ENCODE measurements at places on chromosomes 5 and 9.

- no peak for DNase-seq
Measured at GRCh38 chr5:96733771-96734500, 71.8 kb downstream of the CAST start.

DNA sequence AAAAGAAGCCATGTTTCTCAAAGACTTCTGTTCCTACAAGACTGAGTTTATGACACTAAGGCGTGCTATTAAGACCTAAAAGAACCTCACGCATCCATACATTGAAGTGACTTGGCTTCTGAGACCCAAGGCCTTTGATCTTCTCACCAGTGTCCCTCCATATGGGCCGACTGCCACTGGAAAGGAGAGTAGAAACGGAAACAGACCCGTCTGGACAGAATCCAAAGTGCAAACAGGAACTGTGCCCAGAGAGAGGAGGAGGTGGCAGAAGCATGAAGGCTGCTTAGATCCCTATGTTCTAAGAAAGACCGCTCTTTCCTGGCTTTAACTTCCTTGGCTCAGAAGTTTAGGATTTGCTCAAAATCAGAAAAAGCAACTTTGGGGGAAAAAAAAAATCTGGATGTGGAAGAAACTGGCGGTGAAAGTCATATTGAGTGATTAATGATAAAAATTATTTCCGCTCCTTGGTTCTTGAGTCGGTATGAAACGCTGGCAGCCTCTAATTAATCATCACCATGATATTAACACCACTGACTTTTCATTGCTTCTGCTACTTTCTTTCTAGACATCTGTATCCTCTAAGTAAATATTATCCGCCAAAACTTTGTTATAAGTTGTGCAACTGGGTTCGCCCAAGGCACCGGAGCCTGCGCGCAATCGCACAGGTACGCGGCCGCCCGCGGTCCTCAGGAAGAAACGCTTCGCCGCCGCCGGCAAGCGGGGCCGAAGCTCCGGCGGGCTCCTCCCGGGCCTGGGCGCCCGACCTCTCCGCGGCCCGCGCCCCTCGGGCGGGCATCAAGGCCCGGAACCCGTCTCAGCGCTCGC, 726 bp downstream of the DAP start:
- peak; percentile 35 for DNase-seq

DNA sequence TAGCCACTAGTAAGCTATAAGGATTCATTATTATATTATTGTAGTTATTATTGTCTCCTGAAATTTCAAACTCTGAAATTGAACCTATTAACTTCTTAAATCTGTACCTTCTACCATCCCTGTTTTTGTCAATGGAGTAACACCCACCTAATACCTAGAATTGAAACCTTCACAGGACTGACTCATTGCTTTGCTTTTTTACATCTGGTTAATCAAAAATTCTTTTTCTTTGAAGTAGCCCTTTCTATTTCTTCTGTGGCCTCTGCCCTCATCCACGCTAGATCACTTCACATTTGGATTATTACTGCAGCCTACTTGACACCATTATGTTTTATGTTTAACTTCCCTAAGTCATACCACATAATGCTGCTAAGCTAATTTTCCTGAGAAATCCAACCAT, 35.6 kb downstream of the RBM27 start:
- DNase-seq, result no peak

DNA sequence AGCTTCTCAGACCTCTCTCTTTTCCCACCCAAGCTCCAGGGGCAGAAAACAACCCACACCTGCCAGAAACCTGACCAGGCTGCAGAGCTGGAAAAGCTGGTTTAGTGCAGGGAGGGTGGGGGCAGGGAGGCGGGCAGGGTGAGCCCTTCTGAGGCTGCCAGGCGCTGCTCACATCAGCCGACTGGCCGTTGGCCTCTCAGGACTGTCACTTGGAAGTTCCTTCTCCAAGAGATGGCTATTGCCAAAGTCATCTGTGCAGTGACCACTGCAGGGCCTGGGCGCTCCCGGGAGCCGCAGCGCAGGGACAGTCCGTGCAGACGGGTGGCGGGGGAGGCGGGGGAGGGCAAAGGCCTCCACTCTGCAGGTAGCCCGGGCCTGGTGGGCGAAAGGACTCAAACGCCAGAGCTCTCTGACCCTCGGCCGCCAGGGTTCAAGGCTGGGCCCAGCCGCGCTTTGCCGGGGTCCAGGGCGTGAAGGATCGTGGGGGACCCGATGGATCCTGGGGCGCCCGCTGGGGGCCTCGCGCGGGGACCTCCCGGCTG, 205.0 kb upstream of the IER5L start:
- no peak for DNase-seq

DNA sequence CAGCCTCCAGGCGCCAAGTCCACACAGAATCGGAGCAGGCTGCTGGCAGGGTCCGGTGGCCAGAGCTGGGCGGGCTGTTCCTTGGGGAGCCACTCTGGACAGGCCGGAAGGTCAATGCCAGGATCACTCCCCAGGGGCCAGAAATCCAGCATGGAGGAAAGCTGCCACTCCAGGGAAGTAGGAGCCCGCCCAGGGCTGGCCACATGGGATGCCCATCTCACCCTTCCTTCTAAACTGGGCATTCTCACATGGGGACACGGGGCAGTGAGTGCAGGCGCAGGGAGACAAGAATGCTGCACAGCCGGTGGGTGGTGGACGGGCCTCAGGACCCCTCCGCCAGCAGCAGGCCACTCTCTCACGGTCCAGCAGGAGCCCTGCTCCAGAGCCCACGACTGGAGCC, 58.2 kb downstream of the ADAMTS2 start:
- no peak for DNase-seq

DNA sequence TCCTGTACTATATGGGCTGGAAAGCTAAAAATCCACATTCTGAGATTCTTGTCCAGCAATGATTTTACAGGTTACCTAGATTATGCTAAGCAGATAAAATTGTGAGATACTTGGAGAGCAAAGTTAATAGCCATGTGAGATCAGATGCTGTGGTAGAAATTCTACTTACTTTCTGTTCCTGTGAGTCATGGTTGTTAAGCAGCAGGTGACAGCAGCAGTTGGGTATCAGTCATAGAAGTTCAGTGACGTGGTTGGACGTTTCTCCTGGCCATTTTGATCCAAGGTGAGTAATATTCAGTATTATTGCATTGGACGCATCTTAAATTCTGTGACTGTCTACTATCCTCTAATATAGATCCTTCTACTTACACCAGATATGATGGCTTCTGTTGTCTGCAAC, 524.5 kb downstream of the TMEM38B start:
- DNase-seq, result no peak

GRCh38 chr5:145853781-145854376, 18.7 kb upstream of the PRELID2 start:
- DNase-seq, result no peak

DNA sequence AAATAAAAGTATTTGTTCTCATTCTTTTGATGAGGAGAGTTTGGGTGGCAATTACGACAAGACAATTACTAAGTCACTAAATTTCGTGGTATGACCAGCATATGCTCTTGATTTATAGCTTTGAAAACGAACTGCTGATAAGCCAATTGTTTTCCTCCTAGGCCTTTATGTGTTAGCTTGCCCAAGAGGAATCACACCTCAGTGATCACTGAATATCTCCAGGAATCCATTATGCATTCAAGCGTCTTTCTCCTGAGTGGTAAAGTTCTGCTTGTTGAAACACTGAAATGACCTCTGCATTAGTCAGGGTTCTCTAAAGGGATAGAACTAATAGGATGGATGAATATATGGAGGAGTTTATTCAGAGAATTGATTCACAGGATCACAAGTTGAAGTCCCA, 677.7 kb upstream of the MEF2C start:
- no peak for DNase-seq

DNA sequence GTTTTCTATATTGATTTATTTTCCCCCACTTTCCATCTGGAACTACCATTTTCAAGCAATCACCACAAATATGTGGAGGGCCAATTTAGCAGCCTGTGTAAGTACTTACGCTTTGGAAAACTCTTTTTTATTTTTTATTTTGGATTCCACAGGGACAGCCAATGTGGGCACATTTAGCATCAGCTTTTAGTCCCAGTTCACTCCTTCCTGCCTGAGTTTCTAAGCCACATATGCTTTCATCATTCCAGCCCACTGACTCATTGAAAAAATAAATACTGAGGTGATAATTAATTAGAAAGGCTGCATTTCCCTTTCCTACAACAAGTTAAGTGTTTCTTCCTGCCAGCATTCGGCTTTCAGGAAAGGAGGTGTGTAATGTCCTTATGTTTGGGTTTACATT, 76.8 kb downstream of the TMEM167A start:
- no peak for DNase-seq

DNA sequence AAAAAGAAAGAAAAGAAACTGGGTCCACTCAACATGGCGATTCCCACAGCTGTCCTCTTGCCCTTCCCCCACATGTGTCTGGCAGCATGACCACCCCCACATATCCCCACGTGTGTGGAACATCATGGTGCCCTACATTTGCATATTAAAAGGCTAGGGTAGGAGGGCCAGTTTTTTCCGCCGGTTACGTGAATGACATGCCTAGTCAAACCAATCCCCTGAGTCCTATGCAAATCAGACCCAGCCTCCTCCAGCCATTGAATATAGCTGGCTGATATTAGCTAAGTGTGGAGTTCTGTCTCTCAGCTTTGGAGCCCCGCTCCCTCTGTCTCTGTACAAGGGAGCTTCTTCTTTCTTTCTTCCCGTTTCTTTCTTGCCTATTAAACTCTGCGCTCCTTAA, 33.0 kb upstream of the CCDC112 start:
- DNase-seq, result no peak

- no peak for DNase-seq
Measured at GRCh38 chr9:89576404-89576839, 28.4 kb upstream of the GADD45G start.

DNA sequence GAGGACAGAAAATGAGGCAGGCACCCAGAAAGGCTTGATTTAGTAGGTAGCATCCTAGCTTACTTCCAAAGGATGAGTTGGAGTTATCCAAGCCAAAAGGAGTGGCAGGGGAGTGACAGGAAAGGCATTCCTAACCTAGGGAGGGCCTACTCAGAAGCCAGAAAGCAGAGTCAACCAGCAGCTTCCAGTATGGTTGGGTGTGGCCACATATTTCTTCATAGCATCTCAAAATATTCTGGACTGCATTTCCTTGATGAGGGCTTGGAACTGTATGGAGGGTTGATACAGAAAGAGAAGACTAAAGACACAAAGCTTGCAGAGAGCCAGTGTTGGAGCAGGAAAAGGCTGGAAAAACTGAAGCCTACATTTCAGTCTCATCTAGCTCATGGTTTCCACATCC, 656.8 kb upstream of the DMAC1 start:
- no peak for DNase-seq

DNA sequence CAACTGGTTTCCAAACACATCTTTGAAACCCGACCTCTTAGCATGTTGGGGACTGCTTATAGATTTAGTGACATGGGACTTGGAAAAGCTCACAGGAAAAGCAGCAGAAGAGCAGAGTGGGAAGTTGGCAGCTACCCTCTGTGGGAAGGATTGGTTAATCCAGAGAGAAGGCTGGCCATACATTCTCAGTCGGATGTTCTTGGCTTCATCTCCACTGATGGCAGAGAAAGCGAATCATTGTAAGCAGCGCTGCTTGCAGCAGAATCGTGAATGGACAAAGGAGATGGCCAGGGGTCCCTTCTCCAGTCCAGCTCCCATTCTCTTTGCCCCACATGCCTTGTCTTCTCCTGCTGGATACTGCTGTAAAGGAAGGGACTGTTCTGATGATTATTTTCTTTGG, 62.7 kb downstream of the MEGF10 start:
- DNase-seq, result no peak

DNA sequence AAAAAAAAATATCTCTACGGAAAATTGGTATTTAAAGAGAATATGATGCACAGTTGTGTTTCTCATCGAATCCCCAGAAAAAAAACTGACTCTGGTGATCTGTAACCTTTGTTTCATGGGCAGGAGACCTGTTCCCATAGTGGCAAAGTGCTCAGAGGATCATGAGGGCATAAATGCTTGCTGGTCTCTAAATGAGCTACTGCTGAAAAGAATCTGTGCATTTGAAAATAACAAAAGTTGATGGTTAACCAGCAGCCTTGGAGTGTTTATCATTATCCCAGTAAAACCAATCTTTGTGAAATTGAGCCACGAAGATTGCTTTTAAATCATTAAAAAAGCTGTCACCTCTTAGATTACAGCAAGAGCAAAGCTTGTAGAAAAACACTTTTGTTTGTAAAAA, 775.4 kb downstream of the MTRR start:
- no peak for DNase-seq

GRCh38 chr5:64653766-64654560, 36.3 kb upstream of the SHISAL2B start:
- DNase-seq, result no peak

DNA sequence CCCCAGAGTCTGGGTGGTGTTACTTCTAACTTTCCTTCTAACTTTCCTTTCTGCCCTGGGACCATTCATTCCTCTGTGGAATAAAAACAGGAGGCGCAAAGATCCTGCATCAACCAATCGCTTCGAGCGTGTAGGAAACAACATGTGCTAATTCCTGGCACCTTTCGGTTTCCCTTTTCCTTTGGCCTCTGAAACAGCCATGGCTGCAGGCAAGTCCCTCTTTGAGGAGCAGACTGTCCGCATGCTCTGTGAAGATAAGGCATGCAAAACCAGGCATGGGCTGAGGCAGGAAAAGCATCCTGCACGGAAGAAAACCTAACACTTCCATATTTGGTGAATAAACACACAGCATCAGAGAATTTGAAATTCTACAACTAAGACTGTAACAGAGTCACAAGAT, 128.3 kb downstream of the HSD17B3 start:
- DNase-seq, result no peak

DNA sequence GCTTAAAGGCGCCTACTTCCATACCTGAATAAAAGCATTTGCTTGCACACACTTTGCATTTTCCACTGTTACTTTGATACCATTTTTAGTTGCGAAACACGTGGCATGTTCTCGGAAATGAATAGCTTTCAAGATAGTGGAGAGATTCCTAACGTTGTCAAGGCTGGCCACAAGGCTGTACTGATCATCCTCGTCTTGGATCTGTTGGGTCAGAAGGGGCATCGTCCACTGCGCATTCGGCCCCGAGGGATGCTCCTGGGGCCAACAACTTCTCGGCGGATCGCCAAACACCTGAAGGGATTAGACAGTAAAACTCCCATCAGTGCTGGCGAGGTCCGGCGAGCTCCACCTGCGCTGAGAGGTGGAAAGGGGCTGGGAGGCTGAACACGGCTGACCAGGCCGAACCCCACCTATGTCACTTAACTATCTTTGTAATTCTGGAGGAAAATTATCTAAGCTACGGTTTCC, 599 bp downstream of the RAD1 start:
- DNase-seq, result no peak

GRCh38 chr5:169063316-169063953, 237.5 kb downstream of the SLIT3 start:
- DNase-seq, result no peak
